Suppressor macrophage treated with lipopolysaccharide for 1 hour (primary cell): ENCODE measurements at places on chromosomes 1 and 21.
A peak's percentile ranks its signal among the peaks of the same experiment; 100 is the strongest.

DNA sequence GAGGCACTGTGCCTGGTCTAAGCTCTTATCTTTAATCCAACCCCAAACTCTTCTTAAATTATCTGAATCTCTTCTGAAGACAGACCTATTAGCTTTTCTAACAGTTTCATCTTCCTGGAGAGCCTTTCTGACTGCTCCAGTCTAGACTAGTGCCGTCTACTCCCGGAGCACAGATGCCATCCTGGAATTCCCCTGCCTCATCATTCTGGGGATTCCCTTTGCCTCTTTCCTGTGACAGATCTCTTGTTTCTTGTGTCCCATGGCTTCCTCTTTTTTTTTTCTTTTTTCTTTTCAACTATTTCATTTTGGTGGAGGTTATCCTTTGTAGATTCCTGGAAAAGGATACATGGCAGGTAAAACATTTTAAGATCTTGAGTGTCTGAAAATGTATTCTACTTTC, 11.7 kb downstream of the SEMA4A start:
- DNase-seq = peak; percentile 91

DNA sequence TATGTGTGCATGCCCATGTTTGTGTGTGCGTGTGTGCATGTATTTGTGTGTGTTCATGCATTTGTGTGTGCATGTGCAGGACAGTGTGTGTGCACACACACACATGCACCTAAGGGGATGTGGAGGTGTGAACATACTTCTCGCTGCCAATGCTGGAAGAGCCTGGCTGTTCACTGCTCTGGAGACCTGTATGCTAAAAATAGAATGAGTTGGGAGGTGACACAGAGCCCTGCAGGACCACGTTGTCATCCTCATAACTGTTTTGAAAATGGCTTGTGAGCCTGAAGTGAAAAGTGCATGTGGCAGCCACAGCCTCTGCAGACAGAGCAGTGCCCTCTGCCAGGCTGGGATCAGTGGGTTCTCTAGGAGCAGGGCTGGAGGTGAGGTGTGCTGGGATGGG, 95.8 kb downstream of the AJAP1 start:
- DNase-seq = no peak

- DNase-seq = peak; percentile 6
Measured at GRCh38 chr1:119327450-119328155, 41.0 kb upstream of the HAO2 start.

- no peak for DNase-seq
Measured at GRCh38 chr1:30335997-30336390, 387.4 kb downstream of the MATN1 start.

GRCh38 chr1:201525193-201525778, 13.6 kb upstream of the NAV1 start:
- peak; percentile 78 for DNase-seq

DNA sequence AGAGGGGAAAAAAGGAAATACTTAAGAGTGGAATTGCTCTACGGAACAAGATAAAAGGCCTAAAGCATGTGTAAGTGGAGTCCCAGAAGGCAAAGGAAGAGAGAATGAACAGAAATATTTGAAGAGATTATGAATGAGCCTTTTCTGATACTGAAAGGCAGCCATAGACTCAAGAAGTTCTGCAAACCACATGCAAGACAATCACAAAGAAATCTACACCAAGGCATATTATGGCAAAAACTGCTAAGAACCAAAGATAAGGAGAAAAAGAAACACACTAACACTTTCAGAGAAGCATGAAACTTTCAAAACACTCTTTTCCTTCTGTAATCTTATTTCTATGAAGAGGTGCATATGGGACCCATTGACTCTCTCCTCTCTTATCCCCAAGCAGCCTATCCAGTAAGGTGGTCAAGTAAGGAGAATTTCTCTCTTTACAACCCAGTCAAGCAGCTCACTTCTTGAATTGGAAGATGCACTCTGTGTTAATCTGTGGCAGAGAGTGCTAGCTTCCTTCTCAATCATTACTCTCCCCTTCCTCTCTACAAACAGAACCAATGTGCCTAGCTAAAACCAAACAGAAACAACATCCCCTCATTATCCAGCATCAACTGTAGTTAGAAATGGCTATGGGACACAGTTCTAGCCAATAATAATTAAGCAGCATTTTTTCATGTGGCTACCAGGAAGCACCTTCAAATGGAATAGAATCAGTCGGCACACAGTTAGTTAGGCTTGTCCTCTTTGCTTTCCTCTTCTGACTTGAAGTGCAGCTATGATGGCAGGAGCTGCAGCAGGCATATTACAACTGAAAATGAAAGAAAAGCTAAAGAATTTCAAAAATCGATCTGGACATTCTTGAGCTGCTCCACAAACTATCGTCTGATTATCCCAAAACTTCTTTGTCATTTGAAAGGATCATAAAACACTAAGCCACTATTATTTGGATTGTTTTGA, 25.9 kb downstream of the KRTAP19-8 start:
- DNase-seq = no peak

DNA sequence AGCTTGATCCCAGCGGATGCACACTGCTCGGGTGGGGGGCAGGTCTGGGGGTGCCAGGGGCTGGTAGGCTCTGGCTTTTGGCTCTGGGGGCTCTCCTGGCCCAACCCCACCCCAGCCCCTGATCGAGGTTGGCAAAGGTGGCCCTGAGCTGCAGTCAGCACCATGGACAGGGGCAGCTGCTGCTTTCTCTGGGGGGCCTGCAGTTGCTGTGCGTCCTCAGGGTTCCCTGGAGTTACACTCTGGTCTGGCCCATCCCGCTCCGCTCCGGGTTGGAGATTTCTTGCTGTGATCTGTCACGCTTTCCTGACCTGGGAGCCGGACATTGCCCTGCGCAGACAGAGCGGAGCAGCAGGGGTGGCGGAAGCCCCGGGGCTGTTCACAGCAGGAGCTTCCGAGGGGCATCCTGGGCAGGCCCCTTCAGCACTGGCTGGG, 8.0 kb upstream of the PLCH2 start:
- peak; percentile 17 for DNase-seq

- no peak for DNase-seq
Measured at GRCh38 chr1:207858281-207858680, 52.6 kb downstream of the CD34 start.
